ENCODE measurements at places on chromosomes 7 and 10. TPM values are rescaled to one million over a fixed set of nuclear protein-coding genes. Genes with fewer than 3 reads are reported as not detected.

DNA sequence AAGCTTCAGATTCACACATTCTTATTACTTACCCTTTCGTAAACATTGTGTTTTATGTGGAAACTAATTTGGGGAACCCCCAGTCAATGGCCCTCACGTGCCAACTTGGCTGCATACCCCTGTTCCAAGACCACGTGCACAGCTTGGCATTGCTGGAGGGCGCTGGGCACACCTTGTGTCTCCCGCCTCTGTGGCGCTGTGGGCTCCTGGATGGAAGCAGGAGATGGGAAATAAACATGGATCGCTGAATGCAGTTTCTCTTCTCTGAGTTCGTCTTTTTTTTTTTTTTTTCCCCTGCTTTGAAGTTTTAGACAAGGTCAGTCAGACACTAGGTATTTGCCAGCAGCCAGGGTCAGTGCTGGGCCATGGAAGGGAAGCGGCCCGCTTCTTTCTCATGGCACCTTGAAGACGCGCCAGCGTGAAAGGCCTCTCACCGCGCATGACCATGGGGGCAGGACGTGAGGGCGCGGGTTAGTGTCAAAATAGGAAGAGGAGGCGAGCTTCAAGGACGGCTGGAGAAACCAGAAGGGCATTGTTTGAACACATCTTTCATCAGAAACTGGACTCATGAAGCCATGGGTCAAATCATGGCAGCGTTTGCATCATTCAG is 27.3 kb downstream of the BNIP3 start:
- no peak for DNase-seq

- no peak for DNase-seq
Measured at GRCh38 chr7:140534743-140535142, 55.4 kb upstream of the MKRN1 start.

GRCh38 chr10:77514870-77515269 is 122.7 kb downstream of the KCNMA1 start:
- no peak for DNase-seq

GRCh38 chr7:15972862-15973275 is 286.4 kb upstream of the MEOX2 start:
- no peak for DNase-seq

DNA sequence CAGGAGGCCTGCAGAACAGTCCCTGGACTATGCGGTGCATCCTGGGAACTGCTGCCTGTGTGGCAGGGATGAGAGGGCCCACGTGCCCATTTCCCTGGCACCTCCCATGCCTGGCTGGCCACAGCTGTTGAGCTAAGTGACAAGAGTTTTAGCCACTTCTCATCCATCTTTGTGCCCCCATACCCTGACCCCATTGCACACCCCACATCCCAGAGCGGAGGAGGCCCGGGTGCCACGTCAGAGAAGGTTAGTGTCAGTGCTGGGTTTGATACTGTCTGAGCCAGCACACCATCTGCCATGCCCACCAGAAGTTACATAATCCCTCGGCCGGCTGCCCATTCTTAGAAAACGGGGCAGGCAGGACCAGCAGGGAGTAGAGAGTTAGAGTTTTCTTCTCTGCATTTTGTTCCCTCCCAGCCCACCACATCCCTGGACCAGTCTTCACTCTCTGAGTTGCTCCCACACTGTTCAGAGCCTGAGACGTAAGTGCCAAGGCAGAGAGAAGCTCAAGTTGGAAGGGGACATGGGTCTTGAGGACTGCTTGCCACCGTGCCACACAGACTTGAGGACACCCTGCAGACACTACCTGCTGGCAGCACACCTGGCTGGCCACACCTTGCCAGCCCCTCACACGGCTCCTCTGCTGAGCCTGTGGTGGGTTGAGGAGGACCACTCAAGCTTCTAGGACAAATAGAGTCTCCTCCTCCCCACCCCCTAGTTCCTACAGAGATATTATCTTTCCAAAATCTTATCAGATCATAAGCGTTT is 13.1 kb downstream of the UNC5B start:
- DNase-seq, result no peak

GRCh38 chr7:98805956-98806838 is 63.6 kb downstream of the TMEM130 start:
- no peak for DNase-seq

DNA sequence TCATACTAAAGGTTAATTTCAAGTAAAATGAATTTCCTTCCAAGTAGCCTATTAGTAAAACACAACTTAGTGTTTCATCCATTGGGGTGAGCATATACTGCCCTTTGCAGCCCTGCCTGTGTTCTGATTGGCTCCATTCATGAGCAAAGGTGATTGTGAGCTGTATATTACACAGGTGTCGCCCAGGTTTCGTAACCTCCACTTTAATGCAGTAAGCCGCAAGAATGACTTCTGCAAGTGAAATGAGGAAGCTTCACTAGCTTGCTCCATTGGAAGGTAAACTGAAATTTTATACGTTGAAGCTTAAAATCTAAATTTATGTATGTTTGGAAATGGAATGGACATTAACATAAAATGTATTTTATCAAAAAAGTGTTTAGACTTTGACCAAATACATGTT is 24.4 kb downstream of the MTURN start:
- DNase-seq, result no peak

- DNase-seq, result no peak
Measured at GRCh38 chr7:140732416-140732815, 35.9 kb downstream of the NDUFB2 start.

GRCh38 chr10:85791818-85792532 is 574.6 kb downstream of the GRID1 start:
- DNase-seq, result no peak

DNA sequence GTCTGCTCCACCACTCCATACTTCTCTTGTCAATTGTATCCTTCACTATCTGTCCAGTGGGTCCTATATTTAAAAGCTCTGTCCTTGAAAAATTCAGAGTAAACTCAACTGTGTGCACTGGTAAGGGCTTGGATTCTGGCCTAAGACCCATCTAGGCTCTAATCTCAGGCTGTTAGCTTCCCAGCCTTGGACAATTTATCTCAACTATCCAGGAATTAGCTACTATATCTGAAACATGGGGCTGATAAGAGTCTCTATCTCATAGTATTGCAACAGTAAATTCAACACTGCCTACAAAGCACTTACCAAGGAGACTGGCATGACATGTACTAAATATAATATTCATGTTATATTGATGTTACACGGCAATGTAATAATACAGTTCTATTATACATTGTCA is 303.4 kb downstream of the XPNPEP1 start:
- DNase-seq, result no peak

DNA sequence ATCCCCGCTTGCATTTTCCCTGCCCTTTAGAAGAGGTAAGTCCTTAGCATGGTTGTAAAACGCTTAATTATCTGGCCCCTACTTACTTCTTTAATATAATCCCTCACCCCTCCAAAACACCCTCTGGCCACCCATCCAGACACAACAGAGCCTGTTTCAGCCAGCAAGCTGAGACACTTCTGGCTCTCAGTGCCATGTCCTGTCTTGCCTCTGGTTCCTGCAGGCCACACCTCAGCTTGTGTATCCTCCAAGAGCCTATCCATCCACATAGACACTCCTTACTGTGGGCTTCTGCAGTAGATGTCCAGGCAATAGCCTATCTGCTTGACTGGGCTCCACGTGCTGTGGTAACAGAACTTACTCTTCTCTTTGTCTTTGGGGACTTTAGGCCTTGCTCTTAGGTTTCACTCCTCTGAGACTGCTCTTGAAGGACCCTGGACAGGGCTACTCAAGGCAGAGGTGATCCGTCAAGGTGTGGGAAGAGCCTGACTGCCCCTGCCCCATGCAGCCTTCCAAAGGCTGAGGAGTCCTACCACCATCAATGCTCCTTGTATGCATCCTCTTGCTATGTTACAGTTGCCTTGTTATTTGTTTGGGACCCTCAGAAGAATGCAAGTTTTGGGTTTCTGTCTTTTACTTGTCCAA is 149.9 kb downstream of the CHN2 start:
- DNase-seq, result no peak

DNA sequence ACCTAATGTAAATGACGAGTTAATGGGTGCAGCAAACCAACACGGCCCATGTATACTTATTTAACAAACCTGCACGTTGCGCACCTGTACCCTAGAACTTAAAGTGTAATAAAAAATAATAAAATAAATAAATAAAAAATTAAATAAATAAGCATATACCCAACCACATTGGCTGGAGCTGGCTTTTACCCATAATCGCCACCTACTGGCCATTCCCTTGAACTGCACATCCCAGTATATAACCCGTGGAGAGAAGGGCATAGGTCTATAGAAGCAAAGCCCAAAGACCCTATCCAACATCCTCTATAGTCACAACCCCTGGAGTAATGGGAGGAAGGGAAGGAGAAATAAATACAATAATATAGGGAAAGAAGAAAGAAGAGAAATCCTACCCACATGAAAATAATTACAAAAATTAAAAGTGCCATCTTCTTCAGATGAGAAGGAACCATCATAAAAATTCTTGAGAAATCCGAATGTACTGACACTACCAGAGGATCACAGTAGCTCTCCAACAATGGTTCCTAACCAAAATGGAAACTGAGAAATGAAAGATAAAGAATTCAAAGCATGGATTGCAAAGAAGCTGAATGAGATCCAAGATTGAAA is 65.6 kb downstream of the TWIST1 start:
- peak; percentile 23 for DNase-seq

- DNase-seq, result no peak
Measured at GRCh38 chr7:36311539-36311938, 78.1 kb upstream of the ANLN start.

Gene CRHR2
- not detected for total RNA-seq

Gene FAM13C
- not detected for total RNA-seq

Gene ANK3
- 18.5 TPM for total RNA-seq

Gene FUOM
- total RNA-seq, result 46.5 TPM

Gene KDM7A
- 24.5 TPM for total RNA-seq

Gene PTPRZ1
- total RNA-seq, result not detected

Gene PAPOLB
- total RNA-seq, result not detected

Measured in activated CD4-positive, alpha-beta memory T cell treated with anti-CD3 and anti-CD28 coated beads for 36 hours (primary cell).